ENCODE measurements at places on chromosomes 6 and 20.

DNA sequence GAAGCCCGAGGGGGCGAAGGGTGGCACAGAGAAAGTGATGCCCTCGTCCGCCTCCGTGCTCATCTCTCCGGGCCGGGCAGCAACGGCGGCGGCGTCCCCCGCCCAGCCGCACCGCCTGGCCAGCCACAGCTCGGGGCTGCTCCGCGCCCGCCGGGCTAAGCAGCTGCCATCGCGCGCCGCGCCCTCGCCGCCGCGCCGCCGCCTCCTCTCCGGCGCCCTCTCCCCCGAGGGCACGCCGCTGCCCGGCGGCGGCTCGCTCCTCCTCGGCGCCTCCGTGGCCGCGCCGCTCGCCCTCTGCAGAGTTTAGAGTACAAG lies 225 bp downstream of the MAP3K5 start:
- no peak for DNase-seq

DNA sequence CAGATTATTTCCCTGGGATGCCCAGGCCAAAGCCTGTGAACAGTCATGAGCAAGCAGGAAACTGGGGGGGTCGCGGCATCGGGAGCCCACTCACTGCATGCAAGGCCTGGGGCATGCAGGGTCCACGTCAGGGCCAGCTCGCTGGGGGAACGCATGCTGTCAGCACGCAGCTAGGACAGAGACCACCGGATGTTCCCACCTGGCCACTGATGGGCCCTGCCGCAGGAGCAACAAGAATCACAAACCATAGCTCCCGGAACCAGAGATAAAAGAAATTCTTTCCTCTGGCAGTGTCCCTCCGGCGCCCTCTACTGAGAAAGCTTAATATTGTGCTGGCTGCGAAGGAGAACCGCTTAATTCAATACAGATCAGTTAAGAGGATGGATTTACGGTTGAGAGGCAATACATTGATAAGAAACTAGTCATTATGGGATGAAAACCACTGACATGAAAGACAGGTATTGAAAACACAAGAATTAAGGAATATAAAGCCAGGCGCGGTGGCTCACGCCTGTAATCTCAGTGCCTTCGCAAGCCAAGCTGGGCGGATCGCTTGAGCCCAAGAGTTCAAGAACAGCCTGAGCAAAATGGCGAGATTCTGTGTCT lies 32.6 kb downstream of the C6orf15 start:
- peak; percentile 77 for DNase-seq

DNA sequence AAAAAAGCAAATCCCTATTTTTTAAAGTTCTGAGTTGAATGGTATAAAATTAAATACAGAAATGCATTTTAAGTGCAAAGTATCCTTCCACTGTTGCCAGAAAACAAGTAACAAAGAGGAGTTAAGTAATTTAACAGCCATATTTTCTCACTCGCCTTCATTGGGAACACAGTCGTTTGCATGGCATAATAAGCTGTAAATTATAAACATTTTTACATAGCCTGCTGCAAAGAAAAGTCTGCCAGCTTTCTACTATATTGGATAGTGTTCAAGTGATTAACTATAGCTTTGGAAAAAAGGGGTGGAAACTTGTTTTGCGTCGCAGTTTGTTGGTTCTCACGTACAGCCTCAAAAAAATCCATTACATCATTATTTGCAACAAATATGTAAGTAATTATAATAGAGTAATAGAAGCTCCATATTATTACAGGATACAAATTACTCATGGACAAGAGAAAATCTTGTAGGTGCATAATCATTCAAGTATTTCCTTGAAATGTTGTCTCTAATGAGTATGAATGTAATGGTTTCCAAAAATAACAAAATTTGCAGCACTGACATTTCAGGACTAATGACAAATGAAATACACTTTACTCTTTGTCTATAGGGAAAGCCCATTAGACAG lies 139.3 kb downstream of the PDSS2 start:
- DNase-seq, result no peak

GRCh38 chr6:91497770-91498169 lies 910.9 kb upstream of the MAP3K7 start:
- DNase-seq, result no peak

GRCh38 chr20:49885558-49886332 lies 29.6 kb downstream of the SPATA2 start:
- no peak for DNase-seq

DNA sequence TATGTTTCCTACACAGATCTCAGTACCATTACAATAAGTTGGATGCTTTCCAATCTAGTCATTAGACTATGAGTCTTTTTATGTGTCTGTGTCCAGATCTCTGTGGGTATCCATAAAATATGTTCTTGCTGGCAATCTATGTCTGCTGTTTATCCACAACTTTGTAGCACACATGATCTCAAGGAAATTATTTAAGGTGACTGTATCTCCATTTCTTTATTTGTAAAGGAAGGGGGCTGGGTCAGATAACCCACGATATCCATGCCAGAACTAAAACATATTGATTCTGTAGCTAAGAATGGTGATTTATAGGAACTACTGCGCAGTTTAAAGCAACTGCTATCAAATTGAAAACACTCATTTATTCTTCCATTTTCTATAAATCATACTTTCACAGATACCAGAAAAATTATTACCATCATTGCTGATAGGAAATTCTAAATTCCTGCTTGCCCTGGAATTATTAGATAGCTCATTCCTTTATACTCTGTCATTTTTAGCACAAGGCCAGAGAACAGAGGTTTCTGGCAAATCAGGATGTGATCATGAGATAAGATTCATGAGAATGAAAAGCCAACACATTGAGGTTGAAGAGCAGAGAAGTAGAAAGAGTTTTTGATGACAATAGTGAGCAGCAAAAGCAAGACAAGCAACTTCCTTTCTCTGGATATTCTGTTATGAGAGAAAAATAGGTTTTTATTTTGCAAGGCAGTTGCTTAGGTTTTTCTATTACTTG lies 851.4 kb upstream of the CITED2 start:
- no peak for DNase-seq

DNA sequence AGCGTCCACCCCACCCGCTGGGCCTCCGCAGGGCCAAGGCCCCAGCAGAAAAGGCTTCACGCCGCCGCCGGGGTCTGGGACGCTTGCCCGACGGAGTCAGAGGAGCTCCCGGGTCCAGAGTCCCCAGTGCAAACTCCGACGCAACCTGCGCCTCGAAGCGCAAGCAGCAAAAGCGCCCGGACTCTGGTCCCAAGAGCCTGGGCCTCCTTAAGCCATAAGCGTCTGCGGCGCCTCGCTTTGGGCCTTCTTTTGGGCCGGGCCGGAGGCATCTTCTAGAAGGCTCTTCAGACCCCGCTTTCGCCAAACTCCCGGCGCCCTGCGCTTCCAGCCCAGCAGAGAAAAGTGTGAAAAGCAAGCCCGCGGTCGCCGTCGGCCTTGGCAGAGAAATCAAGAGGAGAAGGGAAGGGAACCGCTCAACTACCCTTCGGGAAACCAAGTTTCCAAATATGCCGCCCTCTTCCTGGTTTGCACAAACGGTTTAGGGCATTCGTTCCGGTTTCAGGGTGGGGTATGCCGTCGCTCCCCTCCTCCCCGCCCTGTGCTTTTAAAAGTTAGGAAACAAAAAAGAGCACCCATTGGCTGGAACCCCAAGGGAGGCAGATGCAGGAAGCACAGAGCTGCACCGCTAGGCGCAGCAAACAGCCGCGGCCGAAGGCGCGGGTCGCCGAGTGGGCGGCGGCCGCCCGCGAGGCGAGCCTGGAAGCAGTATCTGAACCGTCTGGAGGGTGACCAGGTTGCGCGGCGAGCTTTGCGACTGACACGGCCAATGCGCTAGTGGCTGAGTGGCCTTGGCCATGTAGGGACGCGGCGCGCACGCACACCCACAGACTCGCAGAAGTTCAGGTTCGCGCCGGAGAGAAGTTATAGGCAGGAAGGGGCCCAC lies 1.2 kb downstream of the TBX18 start:
- DNase-seq, result no peak

DNA sequence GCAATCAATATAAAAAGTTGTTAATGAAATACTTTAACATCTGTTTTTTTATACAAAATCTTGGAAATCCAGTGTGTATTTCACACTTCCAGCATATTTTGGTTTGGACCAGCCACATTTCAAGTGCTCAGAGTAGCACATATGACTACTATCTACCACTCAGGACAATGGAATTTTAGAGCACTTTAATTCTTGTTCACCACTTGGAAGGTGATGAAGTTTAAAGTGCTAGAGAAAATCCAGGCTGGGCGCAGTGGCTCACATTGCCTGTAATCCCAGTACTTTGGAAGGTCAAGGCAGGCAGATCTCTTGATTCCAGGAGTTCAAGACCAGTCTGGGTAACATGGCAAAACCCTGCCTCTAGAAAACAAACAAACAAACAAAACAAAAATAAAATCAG lies 6.1 kb upstream of the SLC35B3 start:
- no peak for DNase-seq

GRCh38 chr20:64006902-64007301 lies 26.0 kb downstream of the PRPF6 start:
- DNase-seq, result no peak

DNA sequence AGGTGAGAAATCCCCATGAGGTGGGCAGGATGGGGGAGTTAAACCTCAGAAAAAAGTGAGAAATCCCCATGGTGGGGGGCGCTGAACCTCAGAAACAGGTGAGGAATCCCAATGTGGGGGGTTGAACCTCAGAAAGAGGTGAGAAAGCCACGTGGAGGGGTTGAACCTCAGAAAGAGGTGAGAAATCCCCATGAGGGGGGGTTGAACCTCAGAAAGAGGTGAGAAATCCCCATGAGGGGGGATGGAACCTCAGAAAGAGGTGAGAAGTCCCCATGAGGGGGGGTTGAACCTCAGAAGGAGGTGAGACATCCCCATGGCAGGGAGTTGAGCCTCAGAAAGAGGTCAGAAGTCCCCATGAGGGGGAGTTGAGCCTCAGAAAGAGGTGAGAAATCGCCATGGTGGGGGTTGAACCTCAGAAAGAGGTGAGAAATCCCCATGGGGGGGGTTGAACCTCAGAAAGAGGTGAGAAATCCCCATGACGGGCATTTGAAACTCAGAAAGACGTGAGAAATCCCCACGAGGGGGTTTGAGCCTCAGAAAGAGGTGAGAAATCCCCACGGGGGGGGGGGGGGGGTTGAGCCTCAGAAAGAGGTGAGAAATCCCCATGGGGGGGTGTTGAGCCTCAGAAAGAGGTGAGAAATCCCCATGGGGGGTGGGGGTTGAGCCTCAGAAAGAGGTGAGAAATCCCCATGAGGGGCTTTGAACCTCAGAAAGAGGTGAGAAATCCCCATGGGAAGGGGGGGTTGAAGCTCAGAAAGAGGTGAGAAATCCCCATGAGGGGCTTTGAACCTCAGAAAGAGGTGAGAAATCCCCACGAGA lies 14.3 kb upstream of the GOPC start:
- peak; percentile 47 for DNase-seq

- DNase-seq, result no peak
Measured at GRCh38 chr6:73047801-73048200, 177.5 kb downstream of the KHDC1L start.

- no peak for DNase-seq
Measured at GRCh38 chr20:23917024-23917725, 37.6 kb upstream of the CST5 start.

DNA sequence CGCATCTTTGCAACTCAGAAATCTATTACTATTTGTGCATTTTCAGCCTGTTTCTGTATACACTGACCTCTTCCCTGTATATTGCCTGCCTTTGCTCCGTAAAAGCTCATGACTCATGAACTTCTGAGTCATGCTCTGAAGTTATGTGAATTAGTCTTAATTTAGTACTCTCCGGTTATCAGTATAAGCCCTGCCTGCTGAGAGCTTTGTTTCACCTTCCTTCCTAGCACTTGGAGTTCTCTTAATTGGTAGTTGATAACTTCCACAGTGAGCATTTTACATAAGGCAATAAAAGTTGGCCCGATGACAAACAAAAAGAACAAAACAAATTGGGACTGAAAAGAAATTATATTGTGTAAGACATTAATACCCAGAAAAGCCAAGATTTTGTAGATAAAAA lies 231.4 kb downstream of the GJA1 start:
- no peak for DNase-seq

DNA sequence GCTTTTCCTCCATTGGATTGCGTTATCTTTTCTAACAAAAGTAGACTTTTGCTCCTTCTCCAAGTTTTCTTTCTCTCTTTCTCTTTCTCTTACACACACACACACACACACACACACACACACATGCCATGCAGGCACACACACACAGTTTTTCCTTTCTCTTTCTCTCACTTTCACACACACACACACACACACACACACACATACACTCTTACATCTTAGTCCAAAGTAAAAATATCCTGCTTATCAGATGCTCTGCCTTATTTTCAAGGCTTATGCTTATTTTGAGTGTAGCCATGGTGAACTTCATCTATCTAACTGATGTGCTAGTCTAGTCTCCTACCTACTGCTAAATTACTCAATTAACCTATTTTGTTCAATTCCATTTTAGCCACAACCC lies 34.4 kb upstream of the RAB23 start:
- DNase-seq, result no peak

GRCh38 chr6:71420095-71420692 lies 131.6 kb downstream of the OGFRL1 start:
- DNase-seq, result no peak

GRCh38 chr6:126367849-126368248 lies 27.9 kb downstream of the CENPW start:
- DNase-seq, result no peak

DNA sequence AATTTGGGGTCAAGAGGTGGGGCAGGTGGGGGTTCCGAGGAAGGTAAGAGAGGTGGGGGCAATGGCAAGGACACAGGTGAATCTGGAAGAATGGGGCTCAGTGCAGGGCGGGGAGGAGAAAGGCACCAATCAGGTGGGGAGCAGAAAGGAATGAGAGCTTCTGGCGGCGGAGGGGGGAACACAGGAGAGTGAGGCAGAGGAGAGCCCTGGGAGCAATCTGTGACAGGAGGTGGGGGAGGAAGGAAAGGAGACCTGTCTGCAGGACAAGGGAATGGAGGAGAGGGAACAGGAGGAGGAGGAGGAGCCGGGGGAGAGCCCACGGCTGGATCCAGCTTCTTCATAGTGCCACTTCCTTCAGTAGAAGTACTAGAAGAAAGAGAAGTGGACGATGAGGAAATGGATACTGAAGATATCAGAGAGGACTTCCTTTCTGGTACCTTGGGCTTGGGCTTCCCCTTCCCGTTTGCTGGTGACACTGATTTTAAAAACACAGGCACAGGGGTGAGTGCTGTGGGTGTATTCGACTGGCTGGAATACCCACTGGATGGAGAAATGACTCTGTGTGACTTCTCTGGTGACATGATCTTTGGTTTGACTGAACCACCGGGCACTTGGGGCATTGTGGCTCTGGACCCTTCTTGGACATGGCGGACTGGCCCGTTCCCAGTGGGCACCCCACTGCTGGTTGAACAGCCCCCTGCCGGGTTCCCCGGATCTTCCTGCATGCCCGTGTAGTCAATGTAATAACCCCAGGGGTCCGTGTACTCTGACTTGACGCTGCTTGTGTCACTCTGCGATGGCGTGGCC lies 27.4 kb downstream of the HEBP2 start:
- DNase-seq, result no peak
